Stimulated activated CD8-positive, alpha-beta memory T cell treated with anti-CD3 and anti-CD28 coated beads, Interleukin-15, amount 100 ng/mL, for 4 hours (primary cell): ENCODE measurements at places on chromosomes 7 and 10.

GRCh38 chr7:32591938-32592337 lies 96.6 kb downstream of the AVL9 start:
- no peak for DNase-seq

DNA sequence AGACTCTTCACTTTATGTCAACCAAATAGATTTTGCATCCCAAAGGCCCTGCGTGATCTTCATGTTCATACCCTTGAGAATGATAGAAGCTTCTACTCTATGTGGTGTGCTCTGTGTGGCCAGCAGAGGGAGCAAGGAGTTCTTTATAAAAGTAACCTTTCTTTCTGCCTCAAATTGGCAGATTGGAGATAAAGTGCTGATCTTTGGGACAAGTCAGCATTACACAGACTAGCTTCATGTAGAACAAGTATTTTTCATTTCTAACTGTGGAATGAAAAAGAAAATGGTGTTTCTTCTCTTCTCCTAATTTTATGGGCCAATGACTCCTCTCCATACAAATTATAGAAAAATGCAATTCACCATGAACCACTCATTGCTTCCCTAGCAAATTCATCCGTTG lies 1214.1 kb downstream of the SORCS1 start:
- DNase-seq: no peak

GRCh38 chr7:141145630-141145982 lies 71.7 kb downstream of the TMEM178B start:
- DNase-seq: no peak

- DNase-seq: no peak
These were observed 112.4 kb upstream of the JAZF1 start for GRCh38 chr7:28292834-28293526.

GRCh38 chr7:16940776-16941175 lies 59.0 kb upstream of the AGR3 start:
- DNase-seq: no peak
